ENCODE measurements at places on chromosomes 3 and 15.

DNA sequence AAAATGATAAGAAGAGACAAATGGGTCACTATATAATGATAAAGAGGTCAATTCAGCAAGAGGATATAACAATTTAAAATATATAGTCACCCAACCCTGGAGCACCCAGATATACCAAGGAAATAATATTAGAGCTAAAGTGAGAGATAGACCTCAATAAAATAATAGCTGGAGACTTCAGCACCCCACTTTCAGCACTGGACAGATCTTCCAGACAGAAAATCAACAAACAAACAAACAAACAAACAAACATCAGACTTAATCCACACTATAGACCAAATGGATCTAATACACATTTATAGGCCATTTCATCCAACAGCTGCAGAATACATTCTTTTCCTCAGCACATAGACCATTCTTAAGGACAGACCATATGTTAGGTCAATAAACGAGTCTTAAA, 79.4 kb downstream of the SENP7 start:
- no peak for DNase-seq

- DNase-seq = no peak
These were observed 491 bp upstream of the SENP7 start for GRCh38 chr3:101513419-101513986.

- DNase-seq = no peak
These were observed 328.6 kb upstream of the RGMA start for GRCh38 chr15:93417631-93418030.

GRCh38 chr15:66957431-66957720, 108.0 kb upstream of the SMAD3 start:
- no peak for DNase-seq

DNA sequence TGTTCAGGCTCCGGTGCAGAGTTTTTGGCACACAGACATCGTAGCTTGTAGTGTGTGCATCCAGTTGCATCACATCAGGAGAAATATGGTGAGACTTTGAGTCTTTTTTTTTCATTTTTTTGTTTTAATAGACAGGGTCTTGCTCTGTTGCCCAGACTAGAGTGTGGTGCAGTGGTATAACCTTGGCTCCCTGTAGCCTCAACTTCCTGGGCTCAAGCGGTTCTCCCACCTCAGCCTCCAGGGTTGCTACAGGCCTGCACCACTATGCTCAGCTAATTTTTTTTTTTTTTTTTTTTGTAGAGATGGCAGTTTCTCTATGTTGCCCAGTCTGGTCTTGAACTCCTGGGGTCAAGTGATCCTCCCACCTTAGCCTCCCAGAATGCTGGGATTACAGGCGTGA, 51.1 kb upstream of the TEX264 start:
- DNase-seq = no peak

DNA sequence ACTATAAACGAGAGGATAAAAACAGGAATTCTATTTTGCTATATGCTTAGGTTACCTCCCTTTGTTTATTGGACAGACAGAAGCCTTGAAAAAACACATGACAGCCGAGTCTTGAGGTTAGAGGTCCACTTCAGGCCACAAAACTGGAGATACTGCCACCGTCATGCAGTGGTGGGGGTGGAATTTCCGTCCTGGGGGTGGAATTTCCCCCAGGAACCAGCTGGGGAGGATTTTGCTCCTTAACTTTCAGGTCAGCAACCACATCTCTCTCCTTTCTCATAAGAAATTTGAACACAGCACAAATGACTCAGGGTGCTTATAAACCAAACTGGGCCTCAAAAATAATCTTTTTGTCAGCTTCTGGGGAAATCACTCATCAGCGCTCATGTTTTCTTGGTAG, 545.8 kb upstream of the ADAMTS9 start:
- DNase-seq = no peak

- DNase-seq = no peak
These were observed 35.1 kb downstream of the CYFIP1 start for GRCh38 chr15:22945071-22945470.

DNA sequence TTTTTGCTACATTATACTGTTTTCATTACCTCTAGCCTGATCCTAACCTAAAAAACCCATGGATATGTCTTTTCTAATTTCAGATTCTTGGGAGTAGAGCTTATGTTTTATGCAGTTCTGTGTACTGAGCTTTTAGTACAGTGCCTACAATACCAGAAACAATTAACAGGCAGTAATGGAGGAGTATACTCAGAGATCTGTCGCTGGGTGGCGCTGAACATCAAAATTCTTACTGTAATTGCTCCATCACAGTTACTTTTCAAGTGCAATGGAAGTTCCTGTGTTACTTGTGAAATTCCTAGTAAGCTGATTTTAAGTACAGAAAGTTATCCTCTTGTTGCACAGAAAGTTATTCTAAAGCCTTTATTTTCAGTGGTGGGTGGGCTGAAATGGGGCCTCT, 66.9 kb downstream of the RNF13 start:
- DNase-seq = peak; percentile 41

GRCh38 chr3:122497425-122497824, 17.3 kb downstream of the KPNA1 start:
- DNase-seq = no peak

DNA sequence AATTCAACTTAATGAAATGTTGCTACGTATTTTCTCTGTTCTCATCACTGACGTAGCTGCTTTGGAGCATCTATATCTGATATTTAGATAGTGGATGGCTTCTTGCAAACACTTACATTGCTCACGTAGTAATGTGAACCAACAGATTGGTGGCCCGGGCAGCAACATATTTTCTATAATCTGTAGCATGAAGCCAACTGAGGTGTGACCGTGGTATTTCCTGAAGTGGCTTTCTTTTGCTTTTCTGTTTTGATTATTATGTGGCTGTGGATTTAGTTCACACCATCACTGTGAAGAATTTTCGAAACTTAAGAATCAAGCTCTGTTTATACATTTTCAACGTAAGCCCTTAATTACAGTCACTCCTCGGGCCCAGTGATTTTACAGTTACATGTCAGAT, 288.5 kb downstream of the LPP start:
- no peak for DNase-seq

DNA sequence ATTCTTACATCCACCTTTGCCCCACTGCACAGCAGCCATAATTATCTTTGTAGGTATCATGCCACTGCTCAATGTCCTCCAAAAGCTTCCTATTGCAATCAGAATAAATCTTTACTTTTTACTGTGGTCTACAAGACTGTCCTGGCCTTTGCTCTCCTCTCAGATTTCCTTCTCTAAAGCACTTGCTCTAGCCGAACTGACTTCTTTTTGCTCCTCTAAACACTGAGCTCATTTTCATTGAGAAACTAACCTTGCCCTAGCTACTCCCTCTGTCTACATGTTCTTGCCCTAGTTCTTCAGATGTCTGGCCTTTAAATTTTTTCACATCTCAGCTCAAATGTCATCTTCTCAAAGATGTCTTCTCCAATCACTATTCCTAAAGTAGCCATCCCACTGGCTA, 342.8 kb downstream of the TBC1D5 start:
- DNase-seq = no peak

- DNase-seq = no peak
These were observed 3.1 kb upstream of the SQOR start for GRCh38 chr15:45631776-45632175.

DNA sequence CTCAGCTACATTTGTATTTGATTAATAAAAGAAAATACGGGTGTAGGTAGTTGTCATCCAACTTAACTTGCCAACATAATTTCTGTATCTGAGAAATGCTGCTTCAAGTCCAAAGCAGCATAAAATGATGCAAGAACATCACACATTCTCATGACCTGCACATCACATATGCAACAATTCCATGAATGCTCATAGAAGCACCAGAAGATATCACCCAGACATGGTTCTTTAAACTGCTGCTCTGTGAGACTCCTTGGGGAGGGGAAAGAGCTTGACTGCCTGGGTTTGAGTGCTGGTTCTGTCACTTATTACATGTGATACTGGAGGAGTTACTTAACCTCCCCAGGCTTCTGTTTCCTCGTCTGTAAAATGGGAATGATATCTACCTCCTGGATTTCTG, 39.4 kb downstream of the CHST14 start:
- DNase-seq = no peak

Measured in iPS DF 6.9 (cell line).